ENCODE measurements at places on chromosomes 6 and 20.
A peak's percentile ranks its signal among the peaks of the same experiment; 100 is the strongest.

DNA sequence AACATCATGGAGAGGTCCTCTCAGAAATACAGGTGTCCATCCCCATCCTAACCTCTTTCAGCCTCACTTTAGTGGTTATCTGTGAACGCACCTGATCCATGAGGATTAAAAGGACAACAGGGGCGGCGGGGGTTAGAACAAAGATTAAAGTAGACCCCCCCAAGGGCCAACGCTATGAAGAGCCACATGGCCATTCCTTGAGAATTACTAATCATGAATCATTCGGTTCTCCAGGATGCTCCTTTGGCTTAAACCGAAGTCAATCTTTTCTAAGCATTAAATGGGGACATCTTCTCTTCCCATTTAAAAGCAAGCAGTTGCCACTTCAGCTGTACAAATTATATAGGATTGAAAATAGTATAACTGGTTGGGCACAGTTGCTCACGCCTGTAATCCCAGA, 212.4 kb downstream of the GMPR start:
- no peak for DNase-seq

DNA sequence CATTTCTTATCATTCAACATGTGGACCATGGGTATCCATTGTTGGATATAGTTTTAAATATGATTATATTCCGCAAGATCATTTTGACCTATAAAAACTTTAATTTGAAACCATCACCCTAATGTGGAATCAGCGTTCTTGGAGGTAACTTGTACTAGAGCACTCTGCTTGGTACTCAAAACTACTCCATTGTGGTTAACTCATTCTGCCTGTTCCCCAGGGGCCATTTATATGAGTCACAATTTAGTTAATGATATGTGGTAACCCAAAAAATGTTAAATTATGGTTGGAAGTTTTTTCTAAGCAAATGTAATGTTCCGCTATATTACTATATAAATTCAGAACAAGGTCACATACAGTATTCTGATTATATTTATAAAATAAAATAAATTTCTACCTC, 109.3 kb downstream of the TRDN start:
- DNase-seq, result no peak

GRCh38 chr6:40482532-40482931, 104.6 kb downstream of the LRFN2 start:
- DNase-seq, result peak; percentile 26

DNA sequence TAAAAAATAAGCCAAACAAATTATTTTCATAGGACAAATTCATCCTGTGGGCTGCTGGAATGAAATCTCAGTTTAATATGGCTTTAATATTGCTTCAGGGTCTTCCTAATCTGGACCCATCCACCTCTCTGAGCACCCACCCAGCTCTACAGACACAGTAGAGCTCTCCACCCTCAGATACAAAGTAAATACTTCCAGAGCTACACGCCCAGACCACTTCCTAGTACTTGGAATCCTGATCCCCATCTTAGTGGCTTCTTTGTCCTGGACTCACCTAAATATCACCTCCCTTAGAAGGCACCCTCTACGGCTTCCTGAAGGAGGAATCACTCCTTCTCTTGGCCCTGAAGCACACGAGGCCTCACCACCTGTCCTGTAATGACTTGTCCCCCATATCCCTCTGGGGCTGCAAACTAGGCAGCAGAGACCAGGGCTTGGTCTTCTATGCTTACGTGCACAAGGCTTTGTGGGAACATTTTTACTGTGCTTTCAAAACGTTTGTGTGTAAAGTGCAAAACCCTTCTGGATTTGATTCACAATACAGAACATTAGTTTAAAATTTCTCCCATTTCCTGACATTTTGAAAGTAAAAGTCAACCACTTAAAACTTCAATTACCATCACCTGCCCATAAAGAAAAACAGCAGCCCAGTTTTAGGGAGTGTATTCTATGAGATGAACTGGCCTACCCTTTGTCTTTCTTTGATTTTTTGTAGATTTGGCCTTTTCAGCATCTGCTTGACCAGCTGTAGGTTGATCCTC, 2.4 kb downstream of the CTCFL start:
- no peak for DNase-seq

DNA sequence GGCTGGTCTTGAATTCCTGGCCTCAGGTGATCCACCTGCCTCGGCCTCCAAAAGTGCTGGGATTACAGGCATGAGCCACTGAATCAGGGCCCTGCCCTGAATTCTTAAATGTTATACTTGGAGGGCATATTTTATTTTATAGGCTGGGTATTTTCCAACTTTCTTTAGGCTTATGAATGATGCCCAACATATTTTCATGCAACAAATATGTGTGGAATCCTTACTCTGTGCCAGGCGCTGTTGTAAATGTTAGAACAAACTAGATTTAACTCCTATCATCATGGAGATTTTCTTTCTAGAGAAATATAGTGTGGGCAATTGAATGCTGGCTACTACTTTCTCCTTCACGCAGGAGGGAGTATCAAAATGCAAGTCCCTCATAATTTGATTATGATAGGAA, 71.2 kb downstream of the SAMD5 start:
- DNase-seq, result no peak

- DNase-seq, result no peak
These were observed 699.1 kb downstream of the EPM2A start for GRCh38 chr6:145036236-145036635.

DNA sequence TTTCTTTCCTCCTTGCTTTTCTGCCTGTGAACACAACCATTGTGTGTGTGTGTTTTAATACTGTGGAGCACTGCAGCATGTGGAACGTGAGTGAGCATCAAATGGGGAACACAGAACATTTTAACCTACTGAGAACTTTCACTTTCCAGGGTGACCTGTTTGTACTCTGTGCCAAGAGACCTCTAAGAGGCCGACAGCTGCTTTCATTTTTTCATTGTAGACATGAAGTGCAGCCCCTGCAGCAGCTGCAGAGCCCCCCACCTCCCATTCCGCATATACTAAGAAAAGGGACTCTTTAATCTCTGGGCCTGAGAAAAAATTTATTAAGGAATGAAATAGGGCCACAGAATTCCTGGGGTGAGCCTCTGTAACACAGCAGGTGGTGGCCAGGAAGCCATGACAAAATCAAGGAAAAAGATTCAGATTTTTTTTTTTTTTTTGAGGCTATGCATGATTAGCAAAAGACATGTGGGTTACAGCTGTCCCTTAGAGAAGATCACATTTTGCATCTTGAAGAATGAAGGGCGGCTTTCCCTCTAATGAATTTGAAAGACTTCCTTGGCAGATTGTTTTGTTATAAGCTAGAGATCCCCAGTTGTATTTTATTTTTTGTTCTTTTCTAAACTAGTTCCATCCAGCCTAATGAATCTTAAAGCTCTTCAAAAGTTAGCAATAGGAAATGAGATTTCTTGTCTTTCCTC, 503.4 kb downstream of the CD109 start:
- DNase-seq, result no peak

- DNase-seq, result no peak
These were observed 434.6 kb downstream of the LMBRD1 start for GRCh38 chr6:69362209-69362608.

DNA sequence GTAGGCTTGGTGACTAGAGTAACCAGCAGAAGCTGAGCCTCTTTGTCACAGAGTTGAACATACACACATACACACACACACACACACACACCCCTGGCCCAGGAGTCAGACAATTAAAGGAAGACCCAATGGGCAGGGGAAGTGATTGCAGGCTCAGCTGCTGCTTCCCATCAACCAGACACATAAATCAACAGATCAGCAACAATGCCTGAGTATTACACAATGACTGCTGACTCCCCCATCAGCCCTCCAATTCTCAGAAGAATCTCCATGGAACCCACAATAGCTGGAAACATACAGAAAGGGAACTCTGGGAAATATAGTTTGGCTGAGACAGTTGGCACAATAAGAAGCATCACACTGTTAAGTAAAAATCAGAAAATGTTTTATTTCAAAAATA, 270.4 kb upstream of the PLCB4 start:
- DNase-seq, result no peak

DNA sequence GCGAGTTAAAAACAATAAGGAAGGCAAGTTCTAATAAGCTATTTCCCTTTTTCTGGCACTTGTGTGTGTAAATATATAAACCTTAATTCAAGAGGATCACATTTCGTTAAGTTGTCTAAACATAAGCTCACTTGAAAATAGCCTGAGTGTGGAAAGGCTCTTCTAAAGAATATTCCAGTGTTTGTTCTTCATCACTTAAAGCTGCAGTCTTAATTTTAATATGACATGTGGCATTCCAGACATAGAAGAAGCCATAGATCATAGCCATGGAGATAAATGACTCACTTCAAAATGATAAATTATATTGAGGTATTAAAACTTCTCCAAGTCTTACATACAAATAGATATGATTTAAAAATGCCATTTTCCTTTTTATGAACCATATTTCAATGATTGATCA, 42.1 kb downstream of the IYD start:
- no peak for DNase-seq
